ENCODE measurements at places on chromosomes 12 and 14.
A peak's percentile ranks its signal among the peaks of the same experiment; 100 is the strongest.

GRCh38 chr12:27012239-27012981, 1.8 kb downstream of the TM7SF3 start:
- peak; percentile 41 for DNase-seq

GRCh38 chr12:12776261-12776660, 9.2 kb upstream of the APOLD1 start:
- DNase-seq: no peak

- DNase-seq: no peak
Observed at GRCh38 chr14:67228325-67228984, 12.8 kb upstream of the PALS1 start.

DNA sequence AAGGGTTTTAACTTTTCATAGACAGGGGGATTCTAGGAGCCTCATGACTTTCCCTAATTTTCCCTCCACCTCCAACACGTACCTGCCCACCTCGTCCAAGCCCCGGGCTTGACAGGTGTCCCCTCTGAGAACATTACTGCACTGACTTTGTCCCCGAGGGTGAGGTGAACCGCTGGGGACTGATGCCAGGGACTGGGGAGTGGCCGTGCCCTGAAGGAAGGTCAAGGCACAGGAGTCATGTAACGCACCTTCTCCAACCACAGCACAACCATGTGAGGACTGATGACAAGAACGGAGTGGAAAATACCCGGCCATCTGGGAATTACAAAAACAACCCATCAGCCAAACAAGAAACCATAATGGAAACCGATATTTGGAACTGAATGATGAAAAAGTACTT, 214.7 kb upstream of the C14orf180 start:
- no peak for DNase-seq

DNA sequence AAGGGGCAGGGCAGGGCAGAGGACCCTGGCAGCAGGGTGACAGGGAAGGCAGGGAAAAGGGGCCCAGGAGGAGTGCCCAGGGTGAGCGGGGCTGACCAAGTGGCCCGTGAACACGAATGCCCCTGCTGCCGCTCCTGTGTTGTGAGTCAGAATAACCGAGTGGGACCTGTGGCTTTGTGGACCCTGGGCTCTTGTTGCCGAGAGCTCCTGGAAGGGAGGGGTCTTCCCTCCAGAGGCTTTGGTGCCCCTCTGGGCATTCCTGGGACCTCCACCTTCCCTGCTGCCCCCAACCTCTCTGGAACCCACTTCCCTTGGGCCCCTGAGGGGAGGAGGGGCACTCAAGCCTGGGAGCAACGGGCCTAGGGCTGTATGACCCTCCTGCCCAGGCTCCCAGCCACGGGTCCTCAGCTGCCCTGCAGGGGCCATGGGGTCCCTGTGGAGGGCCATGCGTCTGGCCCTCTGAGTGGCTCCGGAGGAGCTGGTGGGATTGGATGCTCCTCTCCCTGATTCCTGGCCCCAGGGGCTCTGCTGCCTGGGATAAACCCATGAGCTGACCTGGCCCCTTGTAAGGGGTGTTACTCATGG, 319.4 kb downstream of the TMEM121 start:
- DNase-seq: no peak

GRCh38 chr12:15192720-15193119, 28.5 kb downstream of the RERG start:
- no peak for DNase-seq

- DNase-seq: no peak
Observed at GRCh38 chr14:95769976-95770375, 56.1 kb upstream of the TCL1A start.

DNA sequence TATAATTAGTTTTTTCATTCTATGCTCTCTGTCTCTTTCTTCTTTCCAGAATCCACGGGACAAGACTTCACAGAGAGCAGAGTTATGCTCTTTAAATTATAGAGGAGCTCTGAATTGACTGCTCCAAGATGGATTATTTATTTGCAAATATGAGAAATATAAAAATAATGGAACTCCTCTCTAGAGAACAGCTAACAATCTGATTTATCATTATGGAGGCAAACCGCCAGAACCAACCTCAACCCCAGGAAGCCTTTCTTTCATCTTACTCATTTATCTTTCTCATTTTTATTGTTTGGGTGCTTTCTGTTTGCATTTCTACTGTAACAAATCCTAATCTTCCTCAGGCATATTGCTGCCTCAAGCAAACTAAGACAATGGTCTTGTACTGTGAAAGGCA, 216.5 kb downstream of the C12orf50 start:
- DNase-seq: no peak

DNA sequence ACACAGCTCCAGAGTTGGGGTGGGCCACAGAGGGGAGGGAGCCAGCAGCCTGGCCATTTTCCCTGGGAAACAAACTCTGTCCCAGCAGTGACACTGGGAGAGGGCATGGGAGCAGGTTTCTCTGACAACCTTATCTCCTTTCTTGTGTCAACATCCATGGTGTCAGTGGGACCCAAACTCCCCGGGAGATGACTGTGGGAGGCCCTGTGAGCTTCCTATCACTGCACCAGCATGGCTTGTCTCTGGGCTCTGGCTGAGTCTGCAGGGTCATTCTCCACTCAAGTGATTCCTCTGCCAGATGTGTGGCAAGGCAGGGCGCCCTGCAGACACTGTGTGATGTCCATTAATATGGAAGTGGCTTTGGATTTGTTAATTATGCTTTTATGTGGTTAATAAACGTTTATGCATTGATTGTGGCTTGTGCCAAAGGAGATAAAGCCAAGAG, 10.1 kb downstream of the LRTM2 start:
- DNase-seq: no peak

DNA sequence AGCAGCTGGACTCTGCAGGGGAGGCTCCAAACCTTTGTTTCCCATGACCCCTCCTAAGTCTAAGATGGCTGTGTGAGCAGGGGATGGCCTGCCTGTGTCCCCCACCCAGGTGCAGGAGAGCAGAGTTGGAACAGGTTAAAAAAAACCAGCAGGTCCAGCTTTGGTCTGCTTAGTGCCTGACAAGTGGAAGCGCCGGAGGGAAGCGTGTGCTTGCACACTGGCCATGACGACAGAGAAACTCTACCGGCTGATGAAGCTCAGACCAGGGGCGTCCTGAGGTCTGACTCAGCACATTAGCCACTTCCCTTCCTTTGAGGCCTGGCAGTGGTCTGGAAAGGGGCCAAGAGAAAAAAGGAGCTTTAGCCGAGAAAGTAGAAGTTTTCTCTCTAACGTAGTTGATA, 280.1 kb downstream of the VRK1 start:
- DNase-seq: peak; percentile 63

DNA sequence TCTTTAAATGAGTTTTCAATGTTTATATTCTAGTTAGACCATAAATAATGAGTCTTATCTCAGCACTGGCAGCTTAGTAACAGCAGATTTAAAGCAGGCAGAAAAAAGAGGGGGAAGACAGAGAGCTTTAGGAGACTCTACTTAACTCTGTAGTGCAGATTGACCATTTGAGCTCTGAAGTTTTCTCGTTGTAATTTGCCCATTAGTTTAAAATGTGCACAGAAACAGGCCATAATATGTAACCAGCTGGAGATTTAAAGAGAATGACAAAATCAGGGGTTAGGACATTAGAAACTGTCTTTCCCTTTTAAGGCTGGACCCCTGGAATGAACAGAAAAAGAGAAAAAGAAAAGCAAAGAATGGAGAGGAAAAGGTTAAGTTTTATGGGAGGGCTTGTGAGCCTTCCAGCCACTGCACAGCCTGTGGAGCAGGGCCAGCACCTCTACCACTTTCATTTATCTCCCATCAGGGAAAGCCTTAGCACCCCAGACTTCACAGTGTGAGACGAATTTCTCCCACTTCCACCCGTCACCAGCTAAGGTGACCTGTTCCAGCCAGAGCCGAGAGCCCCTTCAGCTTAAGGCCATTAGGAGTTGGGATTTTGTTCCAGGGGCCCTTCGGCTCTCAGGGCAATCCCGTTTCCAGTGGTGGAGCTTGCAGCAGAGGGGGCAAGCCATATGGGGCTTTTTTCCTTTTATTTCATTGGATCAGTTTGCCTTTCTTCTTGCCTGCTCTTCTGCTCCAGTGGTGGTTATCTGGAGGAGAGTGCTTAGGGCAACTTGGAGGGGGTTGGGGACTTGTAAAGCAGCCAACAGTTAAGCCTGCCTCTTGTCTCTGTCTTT, 8.0 kb downstream of the IL22 start:
- no peak for DNase-seq

- no peak for DNase-seq
Observed at GRCh38 chr12:132423820-132424645, 65.9 kb upstream of the FBRSL1 start.

DNA sequence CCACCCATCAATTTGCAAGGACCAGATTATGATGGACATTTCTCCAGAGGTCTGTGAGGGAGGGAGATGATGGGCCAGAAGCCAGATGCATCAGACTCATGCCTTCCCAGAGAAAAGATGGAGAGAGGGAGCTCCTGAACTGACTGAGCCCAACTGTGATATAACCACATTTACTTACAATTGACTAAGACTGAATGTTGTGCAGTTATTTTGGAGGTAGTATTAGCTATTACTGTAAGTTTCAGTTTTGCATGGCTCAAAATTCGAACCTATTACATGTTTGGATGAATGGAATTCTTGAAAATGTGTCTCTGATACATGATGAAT, 211.1 kb upstream of the SFSWAP start:
- no peak for DNase-seq

- DNase-seq: no peak
Observed at GRCh38 chr12:99567072-99567471, 80.5 kb upstream of the GARIN6 start.

DNA sequence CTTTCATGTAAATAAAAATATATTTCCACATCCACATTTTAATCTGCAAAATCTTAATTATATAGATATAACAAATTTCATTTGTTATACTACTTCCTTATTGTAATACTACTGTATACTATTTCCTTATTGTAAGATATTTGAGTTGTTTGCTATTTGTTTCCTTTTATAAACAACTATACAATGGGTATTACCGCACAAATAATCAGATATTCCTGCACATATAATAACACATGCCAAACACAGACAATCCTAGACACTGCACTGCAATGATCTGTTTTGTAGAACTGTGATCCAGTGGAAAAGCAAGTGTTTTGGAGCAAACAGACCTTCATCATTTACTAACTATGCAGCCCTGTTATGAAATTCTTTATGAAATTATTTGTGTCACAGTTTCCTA, 30.5 kb downstream of the PRKD1 start:
- DNase-seq: no peak

DNA sequence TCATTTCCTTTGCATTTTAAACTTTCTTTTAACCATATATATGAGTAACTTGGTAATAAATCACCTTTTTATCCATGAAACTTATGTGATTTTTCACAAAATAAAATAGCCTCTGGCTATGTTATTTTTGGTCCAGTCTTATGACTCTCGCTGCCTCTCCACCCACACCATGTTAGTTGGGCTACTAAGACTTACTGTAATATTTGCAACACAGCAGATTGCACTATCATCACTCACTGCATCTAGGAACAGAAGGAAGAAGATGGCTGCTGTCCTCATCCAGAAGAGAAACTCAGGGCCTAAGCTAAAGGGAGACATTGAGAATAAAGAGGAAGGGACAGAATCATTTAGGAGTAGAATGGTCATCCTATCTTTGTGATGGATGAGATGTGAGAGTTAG, 12.6 kb upstream of the B4GALNT3 start:
- no peak for DNase-seq

DNA sequence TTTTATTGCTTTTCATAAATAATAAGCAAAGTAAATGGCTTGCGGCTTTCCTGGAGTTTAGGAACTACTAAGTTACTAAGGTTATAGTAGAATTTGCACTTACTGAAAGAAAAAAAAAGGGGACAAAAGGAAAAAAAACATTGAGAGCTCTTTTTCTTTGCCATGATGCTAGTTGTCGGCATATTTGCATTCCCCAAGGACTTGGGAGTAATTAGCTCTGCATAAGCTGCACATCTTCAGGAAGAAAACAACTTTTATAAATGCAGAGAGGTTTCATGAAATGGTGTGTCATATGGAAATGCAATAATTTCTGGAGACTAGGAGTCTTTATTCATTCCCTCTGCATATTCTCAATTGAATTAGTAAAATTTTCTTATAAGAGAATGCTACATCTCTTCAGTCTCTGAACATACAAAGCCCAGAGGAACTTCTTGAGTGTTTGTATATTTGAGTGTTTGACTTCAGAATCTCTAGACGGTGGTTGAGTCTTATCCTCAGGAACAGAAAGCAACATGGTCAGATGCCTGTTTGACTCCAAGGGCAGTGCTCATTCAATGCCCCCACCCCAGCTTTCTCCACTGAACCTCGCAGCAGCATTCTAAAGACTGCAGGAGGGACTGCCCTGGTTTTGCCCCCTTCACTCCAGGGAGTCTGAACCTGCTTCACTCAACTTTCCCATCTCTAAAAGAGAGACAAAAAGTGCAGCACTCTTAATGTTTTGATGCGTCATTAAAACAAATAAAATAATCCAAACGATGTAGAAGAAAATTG, 158.9 kb upstream of the EEA1 start:
- DNase-seq: no peak

DNA sequence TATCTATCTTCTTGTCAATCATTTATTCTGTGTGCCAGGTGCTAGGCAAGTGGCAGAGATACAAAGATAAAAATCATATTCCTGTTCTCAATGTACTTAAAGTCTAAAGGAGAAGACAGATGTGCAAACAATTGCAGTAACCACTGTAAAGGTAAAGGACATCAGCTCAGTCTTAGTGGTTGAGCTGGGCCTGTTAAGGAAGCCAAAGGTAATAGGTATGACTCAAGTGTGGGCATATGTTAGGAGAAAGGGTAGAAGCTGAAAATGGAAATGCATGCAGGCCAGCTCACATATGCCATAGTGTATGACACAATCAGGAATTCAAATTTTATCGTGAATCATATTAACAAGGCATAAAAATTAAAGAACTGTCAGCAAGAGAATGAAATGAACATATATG, 49.8 kb downstream of the FAR2 start:
- no peak for DNase-seq

DNA sequence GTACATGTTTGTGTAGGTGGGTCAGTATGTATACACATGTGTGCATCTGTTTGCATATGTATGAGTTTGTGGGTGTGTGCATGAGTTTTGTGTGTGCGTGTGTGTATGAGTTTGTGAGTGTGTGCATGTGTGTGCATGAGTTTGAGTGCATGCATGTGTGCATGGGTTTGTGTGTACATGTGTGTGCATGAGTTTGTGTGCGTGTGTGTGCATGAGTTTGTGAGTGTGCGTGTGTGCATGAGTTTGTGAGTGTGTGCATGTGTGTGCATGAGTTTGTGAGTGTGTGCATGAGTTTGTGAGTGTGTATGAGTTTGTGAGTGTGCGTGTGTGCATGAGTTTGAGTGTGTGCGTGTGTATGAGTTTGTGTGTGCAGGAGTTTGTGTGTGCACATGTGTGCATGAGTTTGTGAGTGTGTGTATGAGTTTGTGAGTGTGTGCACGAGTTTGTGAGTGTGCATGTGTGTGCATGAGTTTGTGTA, 61.5 kb downstream of the FZD10 start:
- no peak for DNase-seq

Data from globus pallidus (tissue), 1 donor.